ENCODE measurements at places on chromosomes 2 and 18.

DNA sequence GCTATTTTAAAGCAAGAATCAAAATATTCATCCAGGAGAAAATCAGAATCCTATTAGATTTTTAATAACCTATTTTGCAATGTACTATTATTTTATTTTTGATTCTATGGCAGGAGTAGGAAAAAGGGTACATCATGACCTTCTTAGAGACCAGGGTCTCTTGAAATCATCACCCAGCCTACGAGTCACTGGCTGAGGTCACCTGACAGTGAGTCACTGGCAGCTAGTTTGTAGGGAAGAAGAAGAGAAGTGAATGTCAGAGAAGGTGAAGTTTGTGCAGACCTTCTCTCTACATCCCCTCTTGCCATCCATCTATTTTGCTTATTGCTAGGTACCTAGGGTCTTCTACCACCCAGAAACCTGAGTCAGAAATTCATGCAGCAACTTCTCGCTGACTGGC is 144.2 kb downstream of the ALK start:
- DNase-seq: no peak

GRCh38 chr18:12769644-12770440 is 67.0 kb downstream of the PSMG2 start:
- DNase-seq: no peak

DNA sequence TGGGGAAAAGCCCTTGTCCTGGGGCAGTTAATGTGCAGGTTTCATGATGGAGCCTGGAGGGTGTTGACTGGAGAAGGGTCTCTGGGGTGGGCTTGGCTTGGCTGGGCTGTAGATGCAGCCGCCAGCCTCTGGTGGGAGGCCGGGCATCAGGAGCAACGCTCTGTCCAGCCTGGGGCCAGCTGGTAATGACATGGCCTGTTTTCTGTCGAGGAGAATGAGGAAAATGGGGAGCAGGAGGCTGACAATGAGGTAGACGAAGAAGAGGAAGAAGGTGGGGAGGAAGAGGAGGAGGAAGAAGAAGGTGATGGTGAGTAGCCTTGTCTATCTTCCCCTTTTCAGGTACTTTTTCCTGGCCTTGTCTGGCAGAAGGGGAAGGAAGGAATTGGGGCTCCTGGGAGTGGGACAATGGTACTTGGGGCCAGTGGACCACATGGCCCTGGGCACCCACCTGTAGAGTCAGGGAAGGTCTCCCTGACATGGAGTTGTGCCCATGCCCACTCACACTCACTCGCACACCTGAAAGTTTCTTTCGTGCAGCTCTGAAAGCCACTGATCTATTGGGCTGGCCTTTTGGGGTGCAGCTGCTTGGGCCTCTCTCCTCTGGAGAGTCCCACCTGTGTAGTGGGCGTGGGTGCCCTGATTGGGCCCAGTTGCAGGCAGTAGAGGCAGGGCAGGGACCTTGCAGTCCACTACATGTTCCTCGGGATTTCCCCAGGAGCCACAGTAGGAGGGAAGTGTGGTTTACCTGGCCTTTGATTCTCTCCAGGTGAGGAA is 3.5 kb downstream of the PTMA start:
- no peak for DNase-seq

GRCh38 chr2:135585586-135585985 is 54.3 kb downstream of the R3HDM1 start:
- DNase-seq: no peak

DNA sequence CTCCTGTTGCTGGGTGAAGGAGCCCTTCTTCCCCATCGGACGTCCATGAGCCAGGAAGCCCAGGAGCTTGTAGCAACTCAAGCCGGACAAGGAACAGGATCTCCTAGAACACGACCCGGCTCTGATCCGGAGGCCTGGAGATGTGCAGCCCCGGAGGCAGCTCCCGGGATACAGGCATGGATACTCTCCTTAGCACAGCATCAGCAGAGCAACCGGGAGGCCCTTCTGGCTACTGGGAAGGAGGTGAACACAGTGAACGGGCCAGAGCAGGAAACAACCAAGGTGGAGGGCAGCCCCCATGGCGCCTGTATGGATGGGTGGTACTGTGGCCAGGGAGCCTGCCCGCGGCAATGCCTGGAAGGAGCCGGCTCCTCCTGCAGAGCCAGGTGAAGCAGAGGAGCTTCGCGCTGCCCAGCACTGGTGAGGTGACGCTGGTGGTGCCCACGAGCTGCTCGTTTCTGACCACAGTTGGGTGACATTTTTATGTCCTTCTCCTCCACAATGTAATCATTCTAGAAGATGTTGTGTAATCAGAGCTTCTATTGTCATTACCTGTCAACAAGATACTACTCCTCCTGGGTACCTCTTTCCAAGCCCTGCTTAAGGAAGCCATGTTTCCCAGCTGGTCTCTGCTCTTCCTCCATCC is 94.3 kb downstream of the TWIST2 start:
- DNase-seq: no peak

GRCh38 chr2:10934308-10934978 is 22.7 kb downstream of the KCNF1 start:
- DNase-seq: no peak

DNA sequence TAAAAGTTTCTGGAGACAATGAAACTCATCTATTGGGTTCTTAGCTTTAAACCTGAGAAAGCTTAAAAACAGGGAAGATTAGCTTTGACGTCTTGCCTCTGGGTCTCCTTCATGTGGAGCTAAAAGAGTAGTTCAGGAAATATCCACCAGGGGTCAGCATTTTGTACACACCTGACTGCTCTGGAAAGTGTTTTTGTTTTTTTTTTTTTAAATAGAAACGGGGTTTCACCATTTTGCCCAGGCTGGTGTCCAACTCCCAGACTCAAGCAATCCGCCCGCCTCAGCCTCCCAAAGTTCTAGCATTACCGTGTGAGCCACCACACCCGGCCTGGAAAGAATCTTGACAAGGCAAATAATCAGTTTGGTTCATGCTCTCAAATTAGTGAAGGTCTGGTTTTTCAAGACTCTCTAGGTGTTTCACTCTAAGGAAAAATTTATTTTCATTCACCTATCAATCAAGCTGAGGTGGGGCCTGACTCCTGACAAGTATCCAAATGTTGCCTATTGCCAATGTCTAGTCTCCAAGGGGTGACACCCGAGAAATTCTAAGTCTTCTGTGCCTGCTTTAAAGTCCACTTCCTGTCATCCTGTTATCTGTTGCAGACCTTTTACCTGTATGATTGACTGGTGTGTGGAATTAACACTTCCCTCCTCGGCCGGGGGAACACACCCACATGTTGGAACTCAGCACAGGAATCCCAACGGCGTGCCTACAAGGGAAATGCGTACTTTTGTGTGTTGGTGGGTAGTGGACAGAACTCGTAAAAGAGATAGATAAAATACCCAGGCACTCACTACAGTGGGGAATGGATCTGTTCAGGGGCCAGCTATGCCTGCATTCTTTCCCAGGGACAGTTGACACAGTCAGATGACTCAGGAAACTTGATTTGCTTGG is 11.3 kb downstream of the IL1RN start:
- no peak for DNase-seq

DNA sequence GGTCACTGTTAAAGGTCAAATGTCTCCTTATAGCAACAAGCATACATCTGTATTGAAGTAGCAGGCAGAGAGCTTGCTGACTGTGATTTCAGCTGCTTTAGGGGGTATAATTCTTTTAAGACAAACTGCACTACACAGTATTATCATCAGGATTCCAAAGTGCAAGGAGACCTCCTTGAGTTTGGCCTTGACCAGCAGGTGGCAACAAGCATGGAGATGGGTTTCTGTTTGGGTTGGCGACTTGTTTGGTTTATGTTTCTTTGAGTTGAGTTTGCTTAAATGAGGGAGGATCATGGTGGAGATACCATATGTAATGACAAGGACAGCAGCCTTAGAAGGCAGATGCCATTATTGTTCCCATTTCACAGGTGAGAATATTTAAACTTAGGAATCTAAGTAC is 681.0 kb upstream of the ID2 start:
- DNase-seq: no peak

DNA sequence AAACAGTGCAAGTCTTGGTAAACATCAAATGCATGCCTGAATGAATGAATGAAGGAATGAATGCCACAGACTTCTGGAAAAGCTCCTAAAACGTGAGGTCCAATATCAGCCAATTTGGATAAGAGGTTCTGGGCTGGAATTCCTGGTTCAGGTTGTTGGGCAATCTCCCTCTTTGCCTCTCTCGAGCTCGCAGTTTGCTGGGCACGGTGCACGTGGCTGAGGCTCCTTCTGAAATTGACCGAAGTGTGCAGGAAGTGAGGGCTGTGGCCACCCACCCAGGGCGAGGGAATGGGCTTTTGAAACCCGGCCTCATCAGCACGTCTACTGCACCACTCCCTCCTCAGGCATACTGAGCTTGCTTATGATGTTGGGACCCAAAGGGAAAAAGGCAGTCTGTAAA is 288.8 kb upstream of the HS6ST1 start:
- no peak for DNase-seq

GRCh38 chr18:38944446-38945024 is 1378.9 kb upstream of the CELF4 start:
- DNase-seq: no peak

DNA sequence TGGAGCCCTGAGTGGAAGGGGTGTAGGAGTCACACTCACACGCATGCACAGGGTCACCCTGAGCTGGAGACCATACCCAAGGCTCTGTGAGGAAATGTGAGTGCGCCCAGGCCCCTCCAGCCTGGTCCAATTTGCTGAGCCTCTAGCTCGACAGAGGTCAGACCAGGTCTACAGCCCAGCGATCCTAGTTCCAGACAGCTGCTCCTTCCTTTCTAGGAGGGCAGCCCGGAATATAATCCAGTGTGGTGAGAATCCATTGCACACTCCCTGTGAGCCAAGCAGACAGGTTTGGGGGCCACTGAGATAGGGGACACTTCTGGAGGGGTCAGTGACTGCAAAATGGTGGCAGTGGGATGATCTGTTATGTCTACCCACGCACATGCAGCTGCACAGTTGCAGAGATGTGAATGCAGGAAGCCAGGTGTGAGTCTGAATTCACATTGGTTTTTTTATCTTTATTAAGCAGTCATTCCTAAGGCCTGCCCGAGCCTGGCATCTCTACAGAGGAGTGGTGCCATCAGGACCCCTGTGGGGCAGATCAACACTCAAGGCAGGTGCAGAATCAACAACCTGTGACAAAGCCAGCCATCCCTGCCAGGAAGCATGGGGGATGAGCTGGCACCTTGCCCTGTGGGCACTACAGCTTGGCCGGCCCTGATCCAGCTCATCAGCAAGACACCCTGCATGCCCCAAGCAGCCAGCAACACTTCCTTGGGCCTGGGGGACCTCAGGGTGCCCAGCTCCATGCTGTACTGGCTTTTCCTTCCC is at the start of gene GPR148:
TSS of gene GPR148 (plus strand) at position 522 of the 768 bp plus-strand sequence. CDS start at position 604, 82 bp downstream.
- no peak for DNase-seq

- no peak for DNase-seq
Measured at GRCh38 chr2:217951521-217952247, 51.1 kb downstream of the TNS1 start.

- no peak for DNase-seq
Measured at GRCh38 chr2:119683074-119683712, 4.2 kb downstream of the TMEM177 start.

DNA sequence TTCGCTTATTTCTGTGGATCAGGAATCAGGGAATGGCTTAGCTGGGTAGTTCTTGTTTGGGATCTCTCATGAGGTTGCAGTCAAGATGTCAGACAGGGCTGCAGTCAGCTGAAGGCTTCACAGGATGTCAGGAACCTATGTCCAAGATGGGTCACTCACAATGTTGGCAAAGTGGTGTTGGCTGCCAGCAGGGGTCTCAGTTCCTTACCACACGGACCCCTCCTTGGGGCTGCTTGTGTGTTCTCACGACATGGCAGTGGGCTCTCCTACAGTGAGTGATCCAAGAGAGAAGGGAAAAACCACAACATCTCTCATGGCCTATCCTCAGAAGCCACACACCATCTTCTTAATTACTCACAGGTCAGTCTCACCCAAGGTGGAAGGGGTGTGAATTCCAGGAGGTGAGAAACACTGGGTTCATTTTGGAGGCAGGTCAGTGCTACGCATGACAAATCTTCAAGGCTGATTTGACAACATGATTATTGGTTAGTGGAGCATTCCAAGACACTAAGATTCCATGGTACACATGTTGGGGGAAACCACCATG is 1.3 kb upstream of the ANTXR1 start:
- DNase-seq: no peak

- no peak for DNase-seq
Measured at GRCh38 chr18:78727057-78727739, 252.4 kb upstream of the SALL3 start.

- no peak for DNase-seq
Measured at GRCh38 chr2:37917281-37918228, 7.5 kb upstream of the RMDN2 start.

DNA sequence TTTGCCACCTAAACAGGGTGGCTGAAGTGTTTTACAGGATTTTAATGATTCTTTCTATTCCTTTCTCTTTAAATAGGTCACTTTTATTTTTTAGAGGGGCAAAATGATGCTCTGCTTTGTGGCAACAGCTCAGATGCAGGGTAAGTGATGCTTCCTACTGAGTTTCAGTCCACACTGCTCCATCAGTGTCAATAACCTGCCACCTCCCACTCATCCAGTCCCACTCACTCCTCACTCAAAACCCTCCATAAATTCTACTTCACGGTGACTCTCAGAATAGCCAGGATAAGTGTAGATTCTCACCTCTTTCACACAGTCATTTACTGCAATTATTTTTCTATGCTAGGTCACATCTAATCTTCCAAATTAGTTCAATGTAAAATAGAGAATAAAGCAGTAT is 72.7 kb downstream of the SCN2A start:
- no peak for DNase-seq

- DNase-seq: no peak
Measured at GRCh38 chr2:195407783-195408182, 249.2 kb upstream of the SLC39A10 start.

DNA sequence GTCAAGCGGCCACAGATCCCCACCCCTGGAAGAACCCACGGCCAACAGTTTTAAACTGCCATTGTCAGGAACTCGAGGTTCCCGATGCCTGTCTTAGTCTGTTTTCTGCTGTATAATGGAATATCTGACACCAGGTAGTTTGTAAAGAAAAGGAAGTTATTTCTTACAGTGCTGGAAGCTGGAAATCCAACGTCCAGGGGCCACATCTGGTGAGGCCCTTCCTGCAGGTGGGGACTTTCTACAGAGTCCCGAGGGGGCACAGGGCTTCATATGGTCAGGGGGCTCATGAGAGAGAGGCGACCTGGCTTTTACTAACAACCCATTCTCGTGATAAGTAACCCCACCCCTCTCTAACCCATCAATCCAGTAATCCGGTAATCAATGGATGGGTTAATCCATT is 501.6 kb upstream of the MYT1L start:
- no peak for DNase-seq

DNA sequence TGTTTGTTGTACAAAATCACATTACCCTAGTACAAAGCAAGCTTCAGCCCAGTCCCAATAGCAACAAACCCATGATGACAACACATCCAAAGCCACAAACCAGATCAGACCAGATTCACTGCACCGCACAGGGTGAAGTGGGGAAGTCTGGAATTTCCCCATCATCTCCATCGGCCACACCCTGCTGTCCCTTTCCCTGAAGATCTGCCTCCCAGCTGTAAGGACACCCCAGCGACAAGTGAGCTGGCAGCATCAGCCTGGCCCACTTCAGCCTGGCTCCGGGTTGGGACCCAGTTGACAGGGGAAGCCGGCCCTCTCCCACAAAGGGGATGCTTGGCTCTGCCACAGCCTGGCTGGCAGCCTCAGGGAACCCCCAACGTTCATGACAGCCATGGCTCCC is 207.6 kb downstream of the MGAT5 start:
- no peak for DNase-seq

GRCh38 chr2:70258532-70258875 is 567 bp downstream of the PCYOX1 start:
- DNase-seq: no peak

Data from stimulated activated CD8-positive, alpha-beta memory T cell treated with anti-CD3 and anti-CD28 coated beads, Interleukin-4, amount 100 ng/mL, for 1 hour (primary cell).